ENCODE measurements at places on chromosomes 12 and 14. TPM values are rescaled to one million over a fixed set of nuclear protein-coding genes. Genes with fewer than 3 reads are reported as not detected.

DNA sequence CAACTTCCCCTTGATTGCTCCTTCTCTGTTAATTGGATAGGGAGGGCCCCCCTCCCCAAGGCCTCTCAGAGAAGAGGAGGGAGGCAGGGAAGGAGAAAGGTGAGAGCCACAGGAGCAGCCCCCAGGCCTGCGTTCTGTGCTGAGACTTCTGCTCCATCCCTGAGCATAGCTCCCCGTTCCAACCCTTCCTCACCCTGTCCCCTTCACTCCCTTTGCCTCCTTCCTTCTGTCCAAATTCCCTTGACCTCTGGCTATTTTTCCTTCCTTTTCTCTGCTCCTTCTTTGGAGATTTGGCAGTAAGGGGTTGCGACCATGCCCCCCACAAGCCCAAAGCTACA is 788 bp upstream of the ASIC1 start:
- no peaks in the 10 kb centered on the region for H3K4me1 ChIP-seq
- peaks cover 78% of the 10 kb centered on the region for H3K27me3 ChIP-seq
- no peaks in the 10 kb centered on the region for H3K36me3 ChIP-seq
- DNase-seq = no peak

Gene FERMT2
- total RNA-seq = 390 TPM

Gene AKAP5
- 1.3 TPM for total RNA-seq

GRCh38 chr12:3622021-3622821 is 130.7 kb downstream of the CRACR2A start:
- no peaks in the 10 kb centered on the region for H3K4me1 ChIP-seq
- H3K27me3 ChIP-seq = no peaks in the 10 kb centered on the region
- DNase-seq = no peak
- H3K27ac ChIP-seq = no peak overlapping the region
- H3K36me3 ChIP-seq = no peaks in the 10 kb centered on the region

- DNase-seq = no peak
- no peaks in the 10 kb centered on the region for H3K27me3 ChIP-seq
- no peak overlapping the region for H3K4me3 ChIP-seq
Observed at GRCh38 chr12:52333321-52333720, 12.1 kb upstream of the KRT83 start.

Gene KLHDC2
- total RNA-seq = 45.8 TPM

Gene CLEC1B
- total RNA-seq = not detected

Gene OTX2
- 329 TPM for total RNA-seq

DNA sequence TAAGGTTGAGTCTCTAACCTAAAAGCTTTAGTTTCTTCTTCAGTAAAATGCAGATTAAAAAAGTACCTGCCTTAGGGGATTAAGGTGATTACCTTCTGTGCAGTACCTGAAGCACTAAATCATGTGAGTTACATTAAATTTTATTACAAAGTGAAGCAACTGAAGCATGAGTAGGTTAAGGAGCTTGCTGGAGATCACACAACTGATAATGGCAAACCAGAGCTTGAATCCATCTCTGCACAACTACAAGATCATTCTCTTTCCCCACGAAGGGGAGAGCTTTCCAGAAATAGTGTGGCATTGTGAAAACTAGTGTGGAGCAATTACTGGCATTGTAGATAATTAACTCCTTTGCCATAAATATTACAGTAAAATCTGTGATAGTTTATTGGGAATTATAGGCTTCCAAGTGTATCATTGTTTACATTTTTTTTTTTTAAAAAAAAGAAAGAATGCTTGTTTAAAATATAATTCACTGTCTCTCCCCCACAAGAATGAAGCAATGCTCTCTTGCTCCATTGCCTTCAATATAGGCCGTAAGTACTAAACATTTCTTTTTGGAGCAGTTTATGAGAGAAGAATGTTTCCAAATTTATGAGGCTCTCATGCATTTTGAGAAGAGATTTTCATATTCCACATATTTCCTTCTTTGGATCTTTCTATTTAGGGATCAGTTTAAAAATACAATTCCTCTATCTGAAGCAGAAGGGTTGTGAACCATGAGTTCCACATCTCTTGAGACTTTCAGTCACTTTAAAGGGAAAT is 20.5 kb downstream of the SLC38A2 start:
- no peak for DNase-seq
- no peaks in the 10 kb centered on the region for H3K27me3 ChIP-seq
- no peak overlapping the region for H3K27ac ChIP-seq
- no peaks in the 10 kb centered on the region for H3K36me3 ChIP-seq

- DNase-seq = no peak
- H3K27ac ChIP-seq = no peak overlapping the region
- H3K4me3 ChIP-seq = no peak overlapping the region
- H3K27me3 ChIP-seq = peaks cover 9% of the 10 kb centered on the region
- peaks cover 10% of the 10 kb centered on the region for H3K4me1 ChIP-seq
- no peaks in the 10 kb centered on the region for H3K36me3 ChIP-seq
Observed at GRCh38 chr14:79571366-79571765, 639.9 kb downstream of the DIO2 start.

- H3K27me3 ChIP-seq = no peaks in the 10 kb centered on the region
- H3K4me1 ChIP-seq = no peaks in the 10 kb centered on the region
- H3K4me3 ChIP-seq = no peak overlapping the region
- no peaks in the 10 kb centered on the region for H3K36me3 ChIP-seq
- no peak overlapping the region for H3K27ac ChIP-seq
Observed at GRCh38 chr12:123089140-123089539, 61.8 kb downstream of the PITPNM2 start.

- H3K27ac ChIP-seq = no peak overlapping the region
- DNase-seq = no peak
- H3K27me3 ChIP-seq = no peaks in the 10 kb centered on the region
- H3K36me3 ChIP-seq = no peaks in the 10 kb centered on the region
- H3K4me3 ChIP-seq = no peak overlapping the region
Observed at GRCh38 chr14:95392841-95393240, 73.1 kb upstream of the CLMN start.

DNA sequence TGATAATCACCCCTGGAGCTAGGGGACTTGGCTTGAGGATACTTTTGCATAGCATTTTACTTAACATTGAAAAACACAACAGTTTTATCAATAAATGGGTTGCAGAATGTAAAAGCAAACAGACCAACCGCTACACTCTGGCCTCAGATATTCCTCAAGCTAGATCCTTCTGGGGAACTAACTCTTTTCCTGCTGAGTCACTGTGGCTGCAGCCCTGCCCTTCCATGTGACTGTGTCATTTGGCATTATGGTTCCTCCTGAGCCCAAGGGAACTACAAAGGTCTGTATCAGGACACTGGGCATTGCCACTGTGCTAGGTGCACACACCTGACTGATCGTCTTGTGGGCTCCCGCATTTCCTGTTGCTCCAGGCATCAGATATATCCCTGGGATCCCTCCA is 56.6 kb downstream of the TTC9 start:
- H3K4me1 ChIP-seq = no peaks in the 10 kb centered on the region
- H3K36me3 ChIP-seq = no peaks in the 10 kb centered on the region
- DNase-seq = peak; percentile 47
- H3K27ac ChIP-seq = no peak overlapping the region
- H3K4me3 ChIP-seq = no peak overlapping the region

- peak; percentile 88 for DNase-seq
- peaks cover 12% of the 10 kb centered on the region for H3K36me3 ChIP-seq
- H3K4me3 ChIP-seq = peak overlapping the region; percentile 89
- no peaks in the 10 kb centered on the region for H3K27me3 ChIP-seq
Observed at GRCh38 chr12:118061873-118062843, 1.2 kb upstream of the WSB2 start.

Gene DEGS2
- 0.18 TPM for total RNA-seq

DNA sequence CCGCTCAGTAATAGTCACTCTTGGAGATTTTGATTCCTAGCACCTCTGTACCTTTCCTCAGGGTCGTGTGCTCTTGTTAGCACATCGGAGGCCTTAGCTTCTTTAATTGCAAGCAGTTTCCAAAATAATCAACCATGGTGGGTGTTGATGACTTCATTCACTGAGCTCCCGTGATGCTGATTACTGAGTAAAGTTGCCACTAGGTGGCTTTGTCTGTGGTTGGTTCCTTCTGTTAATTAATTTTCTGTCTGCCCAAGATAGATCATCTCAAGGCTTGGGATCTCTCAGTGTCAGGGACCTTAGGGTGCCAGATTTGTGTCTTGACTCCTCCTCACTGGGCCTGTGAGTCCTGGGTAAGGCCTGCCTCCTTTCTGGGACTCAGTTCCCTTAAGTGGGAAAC is 54.3 kb downstream of the PTPN11 start:
- DNase-seq = peak; percentile 61
- H3K27me3 ChIP-seq = no peaks in the 10 kb centered on the region
- H3K4me1 ChIP-seq = no peaks in the 10 kb centered on the region
- no peak overlapping the region for H3K27ac ChIP-seq

Gene SLC15A4
- 34.3 TPM for total RNA-seq

- H3K27ac ChIP-seq = peak overlapping the region; percentile 29
- no peak overlapping the region for H3K4me3 ChIP-seq
- H3K4me1 ChIP-seq = no peaks in the 10 kb centered on the region
- DNase-seq = no peak
- H3K36me3 ChIP-seq = no peaks in the 10 kb centered on the region
- no peaks in the 10 kb centered on the region for H3K27me3 ChIP-seq
Observed at GRCh38 chr12:75900781-75901254, 130.8 kb downstream of the PHLDA1 start.

DNA sequence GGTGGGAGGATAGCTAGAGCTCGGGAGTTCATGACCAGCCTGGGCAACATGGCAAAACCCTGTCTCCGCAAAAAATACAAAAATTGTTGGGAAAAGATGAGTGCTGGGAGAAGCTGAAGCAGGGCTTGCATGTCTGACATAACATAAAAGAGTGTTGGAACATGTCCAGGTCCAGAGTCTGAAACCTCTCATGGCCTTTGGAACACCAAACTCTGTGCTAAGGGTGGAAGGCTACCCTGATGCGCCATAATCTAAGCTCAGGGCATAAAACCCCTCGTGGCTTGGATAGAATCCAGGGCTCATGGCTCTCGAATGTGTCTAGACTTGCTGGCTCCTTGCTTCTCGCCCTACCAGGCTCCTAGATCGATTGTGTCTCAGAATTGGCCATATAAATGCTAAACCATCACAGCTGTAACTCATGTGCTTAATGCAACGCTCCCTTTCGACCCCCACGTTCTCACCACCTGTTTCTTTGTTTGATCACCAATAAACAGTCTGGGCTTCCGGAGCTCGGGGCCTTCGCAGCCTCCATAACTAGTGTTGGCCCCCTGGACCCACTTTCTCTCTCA is 6.7 kb upstream of the CLEC7A start:
- no peak overlapping the region for H3K4me3 ChIP-seq
- H3K4me1 ChIP-seq = peaks cover 4% of the 10 kb centered on the region
- DNase-seq = no peak
- H3K27ac ChIP-seq = no peak overlapping the region

DNA sequence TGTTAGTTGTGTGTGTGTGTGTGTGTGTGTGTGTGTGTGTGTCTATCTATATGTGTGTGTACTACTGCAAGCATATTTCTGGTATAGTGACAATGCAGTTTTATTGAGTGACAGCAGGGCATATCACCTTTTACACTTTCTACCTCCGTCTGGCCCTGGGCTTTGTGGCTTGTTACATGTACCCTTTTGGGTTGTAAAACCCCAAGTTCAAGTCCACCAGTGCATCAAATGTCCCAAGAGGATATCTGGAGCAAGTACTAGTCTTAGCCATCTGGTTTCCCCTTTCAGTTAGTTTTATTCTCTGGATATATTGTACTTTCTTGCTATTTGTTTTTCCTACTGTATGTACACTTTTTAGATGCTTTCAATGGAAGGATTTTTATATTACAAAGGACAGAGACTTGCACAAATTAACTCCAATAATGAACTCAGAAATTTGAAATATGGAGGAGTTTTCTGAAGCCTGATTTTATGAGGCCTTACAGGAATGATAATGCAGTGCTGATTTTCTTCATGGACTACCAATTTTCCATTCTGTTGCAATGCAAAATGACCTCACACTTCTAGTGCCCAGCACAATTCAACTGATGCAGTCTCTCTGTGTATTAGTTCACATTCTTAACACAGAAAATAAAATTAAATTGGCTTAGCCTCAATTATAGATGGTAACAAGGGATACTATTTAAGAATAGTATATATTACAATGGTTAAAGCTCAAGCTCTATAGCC is 29.1 kb downstream of the SLC16A7 start:
- no peaks in the 10 kb centered on the region for H3K27me3 ChIP-seq
- no peak overlapping the region for H3K27ac ChIP-seq
- no peaks in the 10 kb centered on the region for H3K4me1 ChIP-seq

Gene PFDN5
- 322 TPM for total RNA-seq

Gene MUCL1
- not detected for total RNA-seq

DNA sequence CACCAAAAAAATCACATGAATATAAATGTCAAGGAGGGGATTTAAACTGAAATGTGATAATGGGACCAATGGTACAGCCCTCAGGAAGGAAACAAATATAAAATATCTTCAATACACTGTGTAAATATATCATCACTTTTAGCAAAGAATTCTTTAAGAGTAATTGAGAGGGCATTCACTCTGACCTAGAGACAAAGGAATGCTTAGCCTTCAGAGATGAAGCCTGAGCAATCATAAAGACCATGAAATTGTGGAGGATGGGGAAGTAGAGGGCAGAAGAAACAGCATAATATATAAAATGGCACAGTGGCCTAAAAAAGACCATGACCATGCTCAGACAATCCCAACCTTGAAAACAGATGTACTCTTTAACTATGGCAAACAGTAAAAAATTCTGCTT is 20.4 kb downstream of the YAF2 start:
- no peaks in the 10 kb centered on the region for H3K27me3 ChIP-seq
- no peak overlapping the region for H3K27ac ChIP-seq
- no peaks in the 10 kb centered on the region for H3K36me3 ChIP-seq
- no peaks in the 10 kb centered on the region for H3K4me1 ChIP-seq
- no peak for DNase-seq
- no peak overlapping the region for H3K4me3 ChIP-seq

Gene DHH
- 0.51 TPM for total RNA-seq

DNA sequence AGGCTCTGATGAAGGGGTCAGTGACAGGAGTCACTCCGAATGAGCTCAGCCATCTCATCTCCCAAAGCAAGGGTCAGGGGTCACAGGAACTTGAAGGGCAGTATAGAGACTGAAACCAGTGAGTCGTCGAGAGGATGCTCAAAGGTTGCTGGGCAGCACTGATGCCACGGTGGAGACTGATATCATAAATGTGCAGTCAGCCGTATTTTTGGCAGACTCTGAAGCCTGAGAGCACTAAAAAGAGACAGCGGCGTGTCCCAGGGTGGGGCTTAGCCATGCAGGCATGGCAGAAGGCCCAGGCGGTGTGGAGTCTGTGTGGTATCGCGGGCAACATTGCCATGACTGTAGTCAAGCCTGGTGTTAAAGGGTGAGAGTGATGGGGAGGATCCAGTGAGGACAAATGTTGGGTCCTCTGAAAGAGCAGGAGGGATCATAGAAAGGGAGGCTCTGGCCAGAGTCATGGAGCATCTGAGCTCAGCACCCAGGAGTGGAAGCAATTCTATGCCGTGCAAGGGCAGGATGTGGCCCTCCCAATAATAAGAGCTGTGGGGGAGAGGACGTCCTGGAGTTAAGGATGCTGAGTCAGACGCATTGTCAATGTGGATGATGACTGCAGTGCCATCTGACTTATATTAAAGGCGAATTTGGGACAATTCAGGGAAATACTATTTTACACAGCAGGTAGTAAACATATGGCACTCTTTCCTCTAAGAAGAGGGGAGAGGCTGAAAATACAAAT is 241.2 kb upstream of the FKBP4 start:
- no peaks in the 10 kb centered on the region for H3K36me3 ChIP-seq
- no peak overlapping the region for H3K4me3 ChIP-seq
- H3K4me1 ChIP-seq = peaks cover 6% of the 10 kb centered on the region
- DNase-seq = no peak

Measured in endodermal cell (in vitro differentiated cells).